Naive B cell (primary cell): ENCODE measurements at places on chromosomes 2 and 18. TPM values are rescaled to one million over a fixed set of nuclear protein-coding genes. Genes with fewer than 3 reads are reported as not detected.

GRCh38 chr2:25323042-25323514 lies 18.6 kb downstream of the DNMT3A start:
- DNase-seq, result no peak

- no peak for DNase-seq
These were observed 182.2 kb downstream of the FIGN start for GRCh38 chr2:163553601-163554000.

GRCh38 chr2:8344144-8345097 lies 337.4 kb upstream of the ID2 start:
- no peak for DNase-seq

DNA sequence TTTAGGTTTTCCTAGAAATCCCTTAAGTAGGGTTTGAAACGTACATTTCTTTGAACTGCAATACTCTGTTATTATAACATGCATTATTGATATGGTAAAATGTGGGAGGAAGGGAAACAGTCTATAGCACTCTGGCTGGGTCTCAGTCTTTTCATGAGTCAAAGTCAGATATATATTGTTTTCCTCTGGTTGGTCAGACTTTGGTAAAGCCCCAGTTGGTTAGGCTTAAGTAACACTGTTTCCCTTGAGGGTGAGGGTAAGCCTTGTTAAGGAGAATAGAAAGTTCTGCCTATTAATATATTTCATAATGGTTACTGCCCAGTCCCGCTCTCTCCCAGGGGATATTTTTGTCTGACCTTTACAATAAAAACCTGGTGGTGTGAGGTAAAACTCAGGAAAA lies 44.7 kb upstream of the TNP1 start:
- DNase-seq, result no peak

DNA sequence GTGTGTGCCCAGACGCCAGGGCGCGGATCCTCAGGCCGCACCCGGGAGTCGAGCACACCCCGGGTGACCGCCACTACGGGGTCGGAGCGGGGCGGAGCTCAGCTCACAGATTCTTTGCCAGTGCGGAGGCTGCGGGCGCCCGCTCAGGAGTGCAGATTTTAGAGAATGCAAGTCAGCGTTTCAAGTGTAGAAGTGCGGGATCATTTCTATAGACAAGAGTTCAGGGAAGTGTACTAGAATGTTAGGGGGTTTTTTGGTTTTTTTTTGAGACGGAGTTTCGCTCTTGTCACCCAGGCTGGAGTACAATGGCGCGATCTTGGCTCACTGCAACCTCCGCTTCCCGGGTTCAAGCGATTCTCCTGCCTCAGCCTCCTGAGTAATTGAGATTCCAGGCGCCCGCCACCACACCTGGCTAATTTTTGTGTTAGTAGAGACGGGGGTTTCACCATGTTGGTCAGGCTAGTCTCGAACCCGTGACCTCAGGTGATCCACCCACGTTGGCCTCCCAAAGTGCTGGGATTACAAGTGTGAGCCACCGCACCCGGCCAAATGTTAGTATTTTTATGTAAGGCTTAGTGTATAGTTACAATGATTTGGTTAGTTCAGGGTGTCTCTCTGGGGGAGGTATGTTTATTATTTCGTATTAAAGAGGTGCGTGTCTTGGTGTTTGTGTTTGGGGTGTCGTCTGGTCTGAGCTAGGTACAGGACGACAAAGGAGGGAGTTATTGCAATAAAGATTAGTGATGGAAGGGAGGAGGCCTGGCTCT lies 619 bp upstream of the FAM168B start:
- DNase-seq, result no peak

- no peak for DNase-seq
These were observed 134.1 kb downstream of the ACOXL start for GRCh38 chr2:110866466-110866865.

DNA sequence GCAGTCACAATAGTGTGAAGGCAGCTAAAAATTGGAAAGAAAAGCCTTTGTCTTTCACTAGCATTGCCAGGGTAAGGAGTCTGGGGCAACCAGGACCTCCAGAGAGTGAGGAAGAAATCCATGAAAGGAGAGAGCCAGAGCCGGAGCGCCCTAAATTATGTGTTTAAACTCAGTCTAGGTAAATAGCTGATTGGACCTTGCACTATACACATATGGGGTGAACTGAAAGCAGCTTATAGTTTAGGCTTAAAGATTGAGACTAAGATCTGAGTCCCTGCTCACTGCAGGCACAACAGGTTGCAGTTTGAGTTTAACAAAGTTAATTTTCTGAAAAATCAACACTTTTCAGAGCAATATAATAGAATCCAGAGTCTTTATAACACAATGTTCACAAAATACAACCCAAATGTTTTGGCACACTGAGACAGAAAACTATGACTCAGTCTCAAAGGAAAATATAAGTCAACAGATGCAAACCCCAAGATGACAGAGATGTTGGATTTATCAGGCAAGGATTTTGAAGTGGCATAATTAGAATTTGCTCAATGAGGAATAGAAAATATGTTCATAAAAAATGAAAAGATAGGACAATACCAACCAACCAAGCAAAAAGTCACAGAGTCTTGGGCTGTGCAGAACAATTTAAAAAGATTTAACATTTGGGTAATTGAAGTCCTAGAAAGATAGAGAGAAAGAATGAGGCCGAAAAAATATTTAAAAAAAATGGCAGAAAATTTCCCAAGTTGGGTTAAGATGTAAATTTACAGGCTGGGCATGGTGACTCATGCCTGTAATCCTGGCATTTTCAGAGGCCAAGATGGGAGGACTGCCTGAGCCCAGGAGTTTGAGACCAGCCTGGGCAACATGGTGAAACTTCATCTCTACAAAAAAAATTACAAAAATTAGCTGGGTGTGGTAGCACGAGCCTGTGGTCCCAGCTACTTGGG lies 39.6 kb downstream of the DOK1 start:
- DNase-seq, result no peak

DNA sequence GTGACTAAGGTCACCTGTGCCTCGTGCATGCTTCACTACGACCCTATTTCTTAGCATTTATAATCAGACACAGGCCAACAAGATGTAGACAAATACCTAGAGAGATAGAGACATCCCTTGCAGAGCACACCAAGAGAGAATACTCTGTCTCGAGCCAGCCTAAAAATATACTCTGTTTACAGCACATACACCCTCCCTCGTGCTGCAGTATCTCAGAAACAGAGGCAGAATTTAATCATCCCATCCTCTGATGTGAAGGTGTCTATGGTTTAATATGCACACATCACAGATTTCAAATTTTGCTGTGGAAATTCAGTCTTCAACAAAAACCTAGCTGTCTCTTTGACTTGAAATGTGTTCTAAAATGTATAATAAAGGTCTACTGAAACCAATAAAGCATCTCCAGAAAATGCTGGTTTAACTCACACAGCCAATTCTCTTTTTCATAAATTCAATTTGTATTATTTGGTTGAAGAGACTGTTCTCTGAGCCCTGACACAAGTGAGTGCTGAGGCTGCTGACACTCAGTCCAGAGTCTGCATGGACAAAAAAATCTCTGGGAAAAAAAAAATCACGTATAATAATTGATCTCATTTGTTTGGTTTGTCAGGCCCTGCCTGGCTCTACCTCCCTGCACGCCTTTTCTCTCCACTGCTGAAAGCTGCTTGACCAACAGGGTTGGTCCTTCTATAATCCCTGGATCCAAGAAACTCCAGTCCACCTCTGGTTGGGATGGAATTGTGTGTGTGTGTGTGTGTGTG lies 142.0 kb upstream of the FSHR start:
- DNase-seq, result no peak

- no peak for DNase-seq
These were observed 190.4 kb upstream of the STK17B start for GRCh38 chr2:196361606-196362326.

- no peak for DNase-seq
These were observed 1374.9 kb upstream of the CELF4 start for GRCh38 chr18:38940475-38940862.

DNA sequence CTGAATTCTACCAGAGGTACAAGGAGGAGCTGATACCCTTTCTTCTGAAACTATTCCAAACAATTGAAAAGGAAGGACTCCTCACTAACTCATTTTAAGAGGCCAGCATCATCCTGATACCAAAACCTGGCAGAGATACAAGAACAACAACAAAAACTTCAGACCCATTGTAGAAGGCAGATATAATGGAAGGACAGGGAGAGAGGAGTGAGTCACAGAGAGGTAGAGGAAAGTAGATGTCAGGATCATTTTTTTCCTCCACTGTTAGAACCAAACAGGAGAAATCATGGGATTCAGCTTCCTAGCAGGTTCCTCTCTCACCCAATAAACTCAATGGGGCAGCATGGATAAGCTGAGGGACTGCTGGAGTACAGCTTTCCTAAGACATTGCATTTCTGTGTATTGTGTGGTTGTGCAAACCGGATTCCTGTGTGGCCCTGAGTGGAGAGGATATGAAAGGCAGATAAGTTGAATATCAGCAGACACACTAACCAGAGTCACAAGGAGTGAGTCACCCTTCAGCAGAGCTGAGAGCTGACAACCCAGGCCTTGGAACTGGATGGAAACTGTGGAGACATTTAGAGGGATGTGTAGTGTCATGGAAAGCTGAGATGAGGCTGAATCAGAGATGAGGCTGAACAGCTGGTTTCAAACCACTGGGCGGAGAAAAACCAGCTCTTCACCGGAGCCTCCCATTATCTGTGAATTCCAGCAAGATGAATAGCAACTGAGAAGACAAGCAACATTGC lies 60.9 kb upstream of the MMADHC start:
- DNase-seq, result no peak

GRCh38 chr2:85746321-85747004 lies 7.3 kb upstream of the ATOH8 start:
- no peak for DNase-seq

DNA sequence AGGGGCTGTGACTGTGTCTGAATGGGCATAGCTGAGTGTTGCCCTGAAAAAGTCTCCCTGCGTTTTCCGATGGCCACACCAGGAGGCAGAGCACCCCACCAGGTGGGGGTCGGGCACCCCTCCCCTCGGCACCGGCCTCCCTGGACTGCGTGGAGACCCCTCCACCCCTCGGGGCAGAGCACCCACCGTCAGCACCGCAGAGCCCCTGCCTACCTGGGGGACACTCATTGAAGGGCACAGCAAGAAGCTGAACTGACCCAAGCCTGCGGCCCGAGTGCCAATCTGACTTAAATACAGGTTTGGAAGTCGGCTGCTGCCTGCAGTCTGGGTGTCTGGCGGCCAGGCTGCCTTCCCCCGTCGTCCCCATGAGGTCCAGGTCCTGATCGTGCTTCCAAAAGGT lies 69.9 kb downstream of the KCNG2 start:
- no peak for DNase-seq

GRCh38 chr2:239692919-239693318 lies 292.1 kb upstream of the HDAC4 start:
- DNase-seq, result no peak

GRCh38 chr2:203360833-203361430 lies 32.7 kb downstream of the ABI2 start:
- no peak for DNase-seq

DNA sequence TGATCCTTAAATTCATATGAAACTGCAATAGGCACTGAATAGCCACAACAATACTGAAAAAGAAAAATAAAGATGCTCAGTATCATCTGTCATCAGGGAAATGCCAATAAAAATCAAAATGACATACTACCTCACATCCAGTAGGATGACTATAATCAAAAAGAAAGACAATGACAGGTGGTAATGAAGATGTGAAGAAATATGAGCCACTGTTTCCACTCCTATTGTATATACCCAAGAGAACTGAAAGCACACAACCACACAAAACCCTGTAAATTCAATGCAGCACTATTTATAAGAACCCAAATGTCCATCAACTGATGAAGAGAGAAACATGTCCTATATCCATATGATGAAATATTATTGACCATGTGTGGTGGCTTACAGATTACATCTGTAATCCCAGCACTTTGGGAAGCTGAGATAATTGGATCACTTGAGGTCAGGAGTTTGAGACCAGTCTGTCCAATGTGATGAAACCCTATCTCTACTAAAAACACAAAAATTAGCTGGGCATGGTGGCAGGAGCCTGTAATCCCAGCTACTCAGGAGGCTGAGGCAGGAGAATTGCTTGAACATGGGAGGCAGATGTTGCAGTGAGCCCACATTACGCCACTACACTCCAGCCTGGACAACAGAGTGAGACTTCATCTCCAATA lies 39.9 kb downstream of the MAP3K2 start:
- no peak for DNase-seq

DNA sequence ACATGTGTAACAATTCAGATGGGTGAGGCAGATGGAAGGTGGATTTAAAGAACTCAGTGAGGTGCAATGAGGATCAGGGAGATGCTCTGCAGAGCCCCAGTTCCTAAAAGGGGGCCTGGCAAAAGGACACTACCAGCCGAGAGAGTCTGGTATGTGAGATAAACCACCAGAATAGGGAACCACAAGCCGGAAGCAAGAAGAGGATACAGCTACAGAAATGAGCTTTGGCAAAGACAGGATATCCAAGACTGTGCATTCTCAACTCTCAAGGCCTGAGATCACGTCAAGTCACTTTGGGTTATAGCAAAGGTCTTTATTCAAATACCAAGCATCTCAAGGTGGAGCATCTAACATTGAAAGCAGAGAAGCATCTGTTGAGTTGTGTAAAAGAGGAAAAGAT lies 293.5 kb downstream of the ARHGAP15 start:
- DNase-seq, result peak; percentile 18

DNA sequence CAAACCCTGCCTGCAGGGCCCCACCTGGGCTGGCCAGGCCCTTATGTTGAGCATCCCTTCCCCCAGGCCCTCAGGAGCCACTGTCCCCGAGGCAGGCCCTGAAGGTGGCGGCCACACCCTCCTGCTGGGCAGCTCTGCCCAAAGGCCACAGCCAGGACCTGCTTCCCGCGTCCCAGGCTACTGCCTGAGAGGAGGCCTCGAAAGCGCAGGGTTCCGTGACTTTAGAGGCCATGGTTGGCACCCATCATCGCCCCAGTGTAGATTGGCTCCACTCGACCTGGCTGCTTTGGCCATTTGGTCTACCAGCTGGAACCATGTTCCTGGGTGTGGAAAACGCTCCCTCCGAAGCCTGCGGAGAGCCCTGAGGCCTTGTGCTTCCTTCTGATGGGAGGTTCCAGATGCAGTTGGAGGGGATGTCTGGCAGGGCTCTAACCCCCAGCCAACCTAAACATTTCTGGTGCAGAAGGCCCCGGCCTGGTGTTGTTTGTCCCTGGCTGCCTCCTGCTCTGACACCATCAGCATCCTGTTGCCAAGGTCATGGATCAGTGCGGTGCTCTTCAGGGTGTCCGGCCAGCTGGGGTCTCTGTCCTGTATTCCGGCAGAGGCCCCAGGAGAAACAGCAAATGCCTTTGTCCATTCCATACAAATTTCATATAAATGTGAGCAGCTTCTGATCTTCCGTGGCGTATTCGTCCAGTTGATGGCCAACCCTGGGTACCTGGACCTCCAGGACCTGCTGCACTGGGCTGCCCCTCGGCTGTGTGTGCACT lies 14.7 kb downstream of the CAPN10 start:
- no peak for DNase-seq

DNA sequence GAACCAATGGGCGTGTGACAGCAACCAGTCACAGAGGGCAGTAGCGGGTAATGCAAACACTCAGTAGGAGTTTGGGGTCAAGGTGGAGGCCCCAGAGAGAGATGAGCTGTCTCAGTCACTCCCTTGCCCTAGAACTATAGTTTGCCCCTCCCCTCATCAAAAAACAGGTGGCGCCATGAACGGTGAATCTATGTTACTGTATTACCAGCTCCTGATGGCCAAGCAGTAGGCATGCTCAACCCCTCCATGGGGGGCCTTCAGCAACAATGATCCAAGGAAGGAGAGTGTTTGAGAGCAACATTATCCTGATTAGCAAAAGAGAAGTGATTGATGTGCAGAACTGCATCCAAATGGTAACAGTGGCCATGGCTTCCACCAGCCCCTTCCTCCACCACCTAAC lies 30.4 kb downstream of the TRABD2A start:
- no peak for DNase-seq

CLK1 gene
- 44.0 TPM for polyA plus RNA-seq

ST6GAL2 gene
- polyA plus RNA-seq, result not detected

C2orf81 gene
- 8.8 TPM for polyA plus RNA-seq

OTOS gene
- not detected for polyA plus RNA-seq
